ENCODE measurements at places on chromosomes 16 and 17.

GRCh38 chr16:22346483-22346882 is 27.9 kb downstream of the CDR2 start:
- no peak for DNase-seq

DNA sequence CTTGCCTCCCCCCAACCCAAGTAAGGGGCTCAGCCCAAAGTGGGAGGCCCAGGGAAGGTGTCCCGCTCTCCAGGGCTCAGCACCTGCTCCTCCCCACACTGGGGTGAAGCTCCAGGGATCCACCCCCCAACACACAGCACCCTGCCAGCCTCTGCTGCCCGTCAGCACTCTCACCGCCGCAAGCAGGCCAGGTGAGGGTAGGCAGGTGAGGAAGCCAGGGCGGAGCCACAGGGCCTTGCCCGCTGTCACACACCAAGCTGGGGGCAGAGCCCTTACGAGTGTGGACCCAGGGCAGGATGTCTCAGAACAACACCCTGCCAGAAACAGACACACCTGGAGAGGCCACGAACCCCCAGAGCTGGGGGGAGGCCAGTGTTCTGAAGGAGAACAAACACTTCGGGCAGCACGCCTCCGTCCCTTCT is 19.5 kb downstream of the PLLP start:
- no peak for DNase-seq

GRCh38 chr17:142102-142661 is 4.8 kb downstream of the SCGB1C2 start:
- DNase-seq, result no peak

DNA sequence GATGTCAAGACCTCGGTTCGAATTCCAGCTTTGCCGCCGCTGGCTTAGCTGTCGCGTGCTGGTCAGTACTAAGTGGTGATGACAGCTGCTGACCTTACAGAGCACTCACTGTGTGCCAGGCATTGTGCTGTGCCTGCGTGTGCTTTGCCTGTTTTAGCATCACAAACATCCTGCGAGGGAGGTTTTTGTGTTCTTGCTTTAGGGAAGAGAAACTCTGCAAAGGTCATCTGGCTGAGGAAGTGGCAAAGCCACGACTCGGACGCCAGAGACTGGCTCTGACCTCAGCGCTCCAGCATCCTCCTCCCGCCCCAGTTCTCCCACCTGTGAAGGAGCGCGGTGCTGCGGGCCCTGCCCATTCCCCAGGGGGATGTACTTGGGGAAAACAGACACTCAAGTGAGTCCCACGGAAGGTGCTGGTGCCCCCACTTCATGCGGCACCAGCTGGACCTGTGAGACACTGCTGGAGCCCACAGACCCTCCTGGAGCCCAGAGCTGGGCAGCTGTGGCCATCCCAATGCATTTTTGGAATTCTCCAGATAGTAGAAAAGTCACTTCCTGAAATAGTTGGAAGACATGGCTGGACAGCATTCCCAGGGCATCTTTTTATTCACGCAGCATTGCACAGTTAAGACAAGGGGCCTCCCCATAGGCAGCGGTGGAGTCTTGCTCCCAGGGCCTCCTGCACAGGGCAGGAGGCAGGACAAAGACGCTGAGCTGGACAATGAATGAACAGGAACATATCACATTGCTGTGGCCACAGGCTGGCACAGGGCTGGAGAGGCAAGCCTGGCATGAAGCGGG is 20.0 kb upstream of the HERPUD1 start:
- DNase-seq, result no peak

- peak; percentile 68 for DNase-seq
Observed at GRCh38 chr17:16477255-16477654, 14.7 kb downstream of the LRRC75A start.

GRCh38 chr16:53945996-53946395 is 242.0 kb downstream of the FTO start:
- DNase-seq, result no peak

DNA sequence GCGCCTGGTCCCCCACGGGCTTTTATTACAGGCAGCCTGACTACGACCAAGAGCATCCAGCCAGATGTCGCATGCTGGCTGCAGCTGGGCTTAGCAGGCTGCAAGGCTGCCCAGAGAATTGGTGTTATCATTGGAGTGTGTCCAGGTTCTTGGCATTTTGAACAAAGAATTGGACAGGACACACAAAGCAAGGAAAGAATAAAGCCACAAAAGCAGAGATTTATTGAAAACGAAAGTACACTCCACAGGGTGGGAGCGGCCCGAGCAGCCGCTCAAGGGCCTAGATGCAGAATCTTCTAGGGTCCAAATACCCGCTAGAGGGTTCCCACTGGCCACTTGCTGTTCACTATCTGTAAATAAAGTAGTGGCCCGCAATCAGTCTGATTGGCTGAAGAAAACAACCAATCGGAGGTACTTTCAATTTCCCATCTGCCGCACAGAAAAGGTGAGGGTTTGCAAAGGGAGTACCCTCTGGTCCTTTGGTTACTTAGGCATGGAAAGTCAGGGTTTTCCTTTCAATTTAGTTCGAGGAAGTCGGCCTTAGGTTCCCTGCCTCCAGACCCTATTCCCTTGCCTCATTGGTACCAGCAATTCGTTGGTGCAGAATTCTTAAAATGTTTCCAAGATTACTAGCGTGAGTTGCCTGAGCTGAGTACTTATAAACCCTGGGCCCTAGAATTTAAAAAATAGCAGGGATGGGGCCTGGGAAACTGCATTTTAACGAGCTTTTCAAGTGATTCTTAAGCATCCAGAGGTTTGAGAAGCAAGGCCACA is 38.5 kb upstream of the CNEP1R1 start:
- no peak for DNase-seq

DNA sequence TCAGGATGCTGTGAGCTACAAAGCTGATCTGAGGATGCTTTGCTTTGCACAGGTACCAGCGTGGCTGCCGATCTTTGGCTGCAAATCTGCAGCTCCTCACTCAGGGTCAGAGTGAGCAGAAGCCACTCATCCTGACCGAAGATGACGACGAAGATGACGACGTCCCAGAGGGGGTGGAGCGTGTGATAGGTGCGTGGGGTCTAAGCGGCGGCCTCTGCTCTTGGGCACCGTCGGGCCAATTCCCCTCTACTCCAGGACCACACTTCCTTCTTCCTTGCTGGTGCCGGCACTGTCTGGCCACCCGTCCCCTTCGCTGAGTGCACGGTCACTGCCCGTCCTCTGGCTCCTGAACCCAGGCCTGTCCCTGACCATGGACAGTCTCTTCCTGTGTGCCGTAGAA is 34.0 kb downstream of the ZNF750 start:
- no peak for DNase-seq

DNA sequence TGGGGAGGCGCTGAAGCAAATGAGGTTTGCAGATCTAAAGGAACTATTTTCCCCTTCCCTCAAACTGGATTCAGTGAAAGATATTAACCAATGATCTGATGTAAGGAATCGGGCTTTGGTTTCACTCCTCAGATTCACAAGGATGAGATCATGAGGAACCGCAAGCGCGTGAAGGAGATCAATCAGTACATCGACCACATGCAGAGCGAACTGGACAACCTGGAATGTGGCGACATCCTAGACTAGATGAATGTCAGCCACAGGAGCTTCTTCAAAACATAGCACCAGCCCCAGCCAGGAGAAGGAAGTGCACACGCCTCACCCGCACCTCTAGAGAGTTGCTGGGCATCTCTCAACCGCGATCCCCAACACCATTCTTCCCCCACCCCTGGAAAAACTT is 22.5 kb downstream of the ATPAF2 start:
- DNase-seq, result no peak

- no peak for DNase-seq
Observed at GRCh38 chr16:84700446-84701300, 873 bp downstream of the USP10 start.

DNA sequence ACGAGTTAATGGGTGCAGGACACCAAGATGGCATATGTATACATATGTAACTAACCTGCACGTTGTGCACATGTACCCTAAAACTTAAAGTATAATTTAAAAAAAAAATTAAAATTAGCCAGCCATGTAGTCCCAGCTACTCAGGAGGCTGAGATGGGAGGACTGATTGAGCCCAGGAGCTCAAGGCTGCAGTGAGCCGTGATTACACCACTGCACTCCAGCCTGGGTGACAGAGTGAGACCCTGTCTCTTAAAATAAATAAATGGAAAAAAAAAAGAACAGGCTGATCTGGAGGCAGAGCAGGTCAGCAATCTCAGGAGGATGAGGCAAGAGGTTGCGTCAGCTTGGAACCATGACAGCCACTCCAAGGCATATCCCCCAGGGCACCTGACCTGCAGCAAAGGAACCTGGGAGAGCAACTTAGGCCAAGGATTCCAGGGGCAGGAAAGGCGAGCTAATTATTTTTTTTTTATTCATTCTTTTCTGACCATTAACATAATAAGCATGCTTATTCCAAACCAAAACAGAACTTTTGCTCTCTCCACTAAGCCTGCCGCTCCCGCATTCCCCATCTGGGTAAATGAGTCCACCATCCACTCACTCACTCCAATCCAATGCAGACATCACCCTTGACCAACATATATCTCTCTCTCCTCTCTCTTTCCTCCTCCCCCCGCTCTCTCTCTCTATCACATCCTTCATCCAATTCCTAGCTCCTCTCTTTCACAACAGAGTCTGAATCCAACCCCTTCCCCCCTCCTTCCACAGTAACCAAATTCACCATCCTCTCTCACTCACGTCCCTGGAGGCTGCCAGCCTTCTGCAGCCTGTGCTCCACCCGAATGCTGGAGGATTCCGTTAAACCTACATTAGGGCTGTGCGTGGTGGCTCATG is 47.7 kb downstream of the TK2 start:
- no peak for DNase-seq

GRCh38 chr17:4208238-4208637 is 55.5 kb downstream of the ANKFY1 start:
- no peak for DNase-seq

GRCh38 chr17:52148969-52149351 is 9.6 kb downstream of the CA10 start:
- no peak for DNase-seq

GRCh38 chr16:80837533-80838147 is 33.2 kb upstream of the CDYL2 start:
- no peak for DNase-seq

DNA sequence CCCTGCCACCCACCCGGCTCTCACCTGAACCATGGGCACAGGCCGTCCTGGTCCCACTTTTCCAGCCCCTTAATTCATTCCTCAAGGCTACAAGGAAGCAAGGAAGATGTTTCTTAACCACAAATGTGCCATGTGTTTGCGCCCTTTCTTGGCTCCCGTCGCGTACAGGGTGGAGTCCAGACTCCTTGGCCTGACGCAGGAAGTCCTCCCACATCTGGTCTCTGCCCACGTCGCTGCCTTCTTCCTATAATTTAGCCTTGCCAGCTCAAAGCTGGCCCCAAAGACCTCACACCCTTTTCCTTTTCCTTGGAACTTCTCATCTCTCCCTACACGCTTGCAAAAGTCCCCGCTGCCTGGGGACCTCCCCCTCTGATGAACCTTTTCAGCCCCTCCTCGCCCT is 38.8 kb upstream of the BHLHA9 start:
- DNase-seq, result no peak

GRCh38 chr17:77924757-77925336 is 33.7 kb upstream of the TNRC6C start:
- DNase-seq, result no peak

DNA sequence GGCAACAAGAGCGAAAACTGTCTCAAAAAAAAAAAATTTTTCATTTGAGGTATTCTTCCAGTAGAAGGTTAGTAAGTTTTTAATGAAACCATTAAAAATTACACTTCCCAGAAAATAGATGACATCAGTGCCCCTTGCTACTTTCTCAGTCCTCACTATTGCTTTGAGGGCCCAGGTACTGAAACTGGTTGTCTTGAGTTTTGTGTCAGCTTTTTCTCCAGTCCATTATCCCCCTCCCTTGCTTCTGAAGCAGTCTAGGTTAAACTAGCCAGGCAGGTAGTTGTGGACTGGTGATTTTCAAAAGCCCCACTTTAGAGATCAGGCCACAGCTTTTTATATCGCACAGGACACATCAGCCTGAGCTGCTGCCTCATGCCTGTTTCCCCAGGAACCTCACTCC is 10.9 kb downstream of the SMCR8 start:
- DNase-seq, result no peak

DNA sequence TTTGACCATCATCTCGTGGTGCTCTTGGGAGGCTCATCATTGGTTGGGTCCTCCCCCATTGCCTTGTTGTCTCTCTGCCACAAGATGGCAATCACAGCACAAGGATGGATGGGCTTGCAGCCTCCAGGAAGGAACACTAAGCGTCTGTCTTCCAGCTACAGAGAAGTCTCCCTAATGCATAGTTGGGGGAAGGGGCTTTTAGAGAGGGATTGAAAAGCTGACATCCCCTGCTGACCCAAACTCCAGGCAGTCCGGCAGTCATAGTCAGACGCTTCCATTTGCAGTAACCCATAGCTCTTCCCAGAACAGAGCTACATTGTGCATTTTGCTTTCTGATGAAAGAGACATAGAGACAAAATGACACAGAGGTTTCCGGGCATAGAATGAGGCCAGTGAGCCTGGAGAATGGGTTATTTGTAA is 111.4 kb downstream of the UTP18 start:
- no peak for DNase-seq

DNA sequence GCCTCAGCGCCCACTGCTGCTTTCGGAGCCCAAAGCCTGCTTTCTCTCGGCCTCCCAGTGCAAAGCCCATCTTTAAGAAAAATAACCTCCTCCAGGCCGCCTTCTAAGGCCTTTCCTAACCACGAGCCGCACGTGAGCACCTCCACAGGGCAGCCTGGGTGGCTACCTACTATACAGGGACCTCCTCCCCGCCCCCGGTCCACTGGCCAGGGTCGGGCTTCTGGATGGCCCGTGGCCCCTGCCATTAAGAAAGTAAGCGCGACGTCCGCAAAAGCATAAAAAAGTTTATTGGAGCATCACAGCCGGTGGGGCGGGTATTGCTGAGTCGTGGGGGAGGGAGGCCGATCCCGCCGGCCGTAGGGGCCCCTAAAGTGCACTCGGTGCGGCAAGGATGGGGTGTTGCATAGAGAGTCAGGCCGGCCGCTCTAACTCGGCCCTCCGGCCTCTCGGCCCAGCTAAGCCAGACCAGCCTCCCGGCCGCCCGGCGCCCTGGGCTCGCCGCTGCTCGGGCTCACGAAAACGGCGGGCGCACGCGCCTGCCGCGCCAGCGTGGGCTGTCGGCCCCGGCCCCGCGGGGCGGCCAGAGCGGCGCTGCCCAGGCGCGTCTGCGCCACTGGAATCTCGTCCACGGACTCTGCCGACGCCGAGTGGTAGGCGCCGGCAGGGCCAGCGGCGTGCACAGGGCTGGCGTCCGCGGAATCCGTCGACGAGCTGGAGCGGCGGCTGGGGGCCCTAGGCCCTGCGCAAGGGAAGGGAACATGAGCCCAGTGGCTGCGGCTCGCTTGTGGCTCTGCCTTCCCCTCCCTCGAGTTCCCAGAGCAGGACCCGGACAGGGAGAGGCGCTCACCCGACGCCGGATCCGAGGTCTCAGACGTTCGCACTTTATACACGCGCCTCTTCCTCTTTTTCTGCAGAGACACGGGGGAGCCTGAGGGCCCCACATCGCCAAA is 1.1 kb upstream of the TPPP3 start:
- DNase-seq, result no peak

GRCh38 chr16:17432901-17433576 is 37.7 kb downstream of the XYLT1 start:
- no peak for DNase-seq
